ENCODE measurements at places on chromosomes 4 and X. TPM values are rescaled to one million over a fixed set of nuclear protein-coding genes. Genes with fewer than 3 reads are reported as not detected.

- no peak for DNase-seq
Measured at GRCh38 chrX:9816084-9816700, 30.0 kb downstream of the SHROOM2 start.

DNA sequence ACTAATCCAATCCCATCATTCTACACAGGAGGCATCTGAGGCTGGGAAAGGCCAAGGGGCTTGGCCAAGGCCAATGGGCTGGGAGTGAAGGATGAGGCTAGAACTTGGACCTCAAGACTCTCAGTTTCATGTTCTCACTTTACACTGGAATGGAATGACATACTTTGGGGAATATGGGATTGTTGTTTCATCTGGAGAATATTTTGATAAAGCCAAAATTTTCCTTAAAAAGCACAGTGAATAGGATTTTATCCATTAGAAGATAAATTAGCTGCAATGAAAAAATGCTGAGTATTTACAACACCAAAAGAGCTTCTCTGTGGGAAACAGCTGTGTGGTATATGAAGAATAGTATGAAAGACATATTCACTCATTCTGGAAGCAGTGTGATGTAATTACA, 29.3 kb downstream of the SMIM20 start:
- DNase-seq, result no peak

DNA sequence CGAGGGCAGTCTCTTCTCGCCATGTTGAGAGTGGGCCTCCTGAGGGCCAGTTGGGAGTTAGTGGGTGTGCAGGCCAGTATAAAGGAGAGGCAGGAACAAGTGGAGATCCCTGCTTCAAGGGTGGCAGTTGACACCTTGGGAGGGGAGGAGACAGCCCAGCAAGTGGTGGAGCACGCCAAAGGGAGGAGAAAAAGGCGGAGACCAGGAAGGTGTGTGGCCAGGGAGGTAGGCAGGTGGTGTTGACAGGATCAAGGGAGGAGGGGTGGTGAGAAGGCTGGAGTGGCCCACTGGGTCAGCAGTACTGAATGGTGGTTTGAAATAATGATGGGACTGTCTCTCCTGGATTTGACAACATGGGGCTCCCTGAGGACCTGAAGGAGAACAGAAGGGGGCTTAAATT, 32.6 kb downstream of the ZNF185 start:
- no peak for DNase-seq

- DNase-seq, result no peak
Measured at GRCh38 chr4:60808726-60809485, 391.2 kb upstream of the ADGRL3 start.

GRCh38 chr4:27368781-27369180, 508.1 kb downstream of the STIM2 start:
- no peak for DNase-seq

DNA sequence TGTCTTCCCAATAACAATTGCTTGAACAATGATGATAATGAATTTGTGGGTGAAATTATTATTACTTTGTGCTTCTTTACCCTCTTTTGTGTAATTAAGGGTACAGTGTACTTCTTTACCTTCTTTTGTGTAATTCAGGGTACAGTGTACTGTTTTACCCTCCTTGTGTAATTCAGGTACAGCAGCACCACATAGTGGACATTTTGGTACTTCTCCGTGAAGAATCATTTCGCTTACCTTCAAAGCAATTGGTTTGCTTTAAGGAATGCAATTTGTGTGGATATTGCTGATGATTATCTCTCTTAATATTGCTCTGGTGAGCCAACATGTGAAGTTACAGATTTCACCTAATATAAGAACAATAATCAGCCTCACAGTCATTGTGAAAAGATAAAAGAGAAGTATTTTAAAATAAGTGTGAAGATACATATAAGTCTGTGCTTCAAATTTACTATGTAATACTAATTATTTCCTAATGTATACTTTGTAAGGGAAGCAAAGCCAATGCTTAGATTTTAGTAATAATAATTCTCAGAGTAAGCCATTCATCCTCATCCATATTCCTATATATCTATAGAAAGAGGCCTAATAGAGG, 27.2 kb upstream of the SEC24B start:
- DNase-seq, result no peak

DNA sequence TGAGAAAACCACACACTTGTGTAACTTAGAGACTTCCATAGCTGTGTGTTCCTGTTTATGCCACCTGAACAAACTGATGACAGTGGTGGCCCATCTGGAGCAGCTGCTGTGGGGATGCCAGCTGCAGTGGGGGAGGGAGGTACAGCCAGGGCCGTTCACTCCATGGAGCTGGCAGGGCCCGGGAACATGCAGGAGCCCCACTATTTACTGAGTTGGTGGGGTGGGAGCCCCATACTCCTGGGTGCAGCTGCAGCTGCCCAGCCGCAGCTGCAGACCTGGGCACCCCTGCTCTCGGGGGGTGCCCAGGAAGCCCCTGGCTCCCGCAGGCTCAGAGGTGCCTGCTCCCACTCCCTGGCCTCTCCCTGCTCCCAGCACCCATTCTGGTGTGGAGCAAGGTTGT, 398.6 kb upstream of the RASGEF1B start:
- DNase-seq, result no peak

- DNase-seq, result no peak
Measured at GRCh38 chr4:69713593-69713992, 46.8 kb downstream of the SULT1B1 start.

GRCh38 chr4:129092631-129093190, 628 bp downstream of the SCLT1 start:
- DNase-seq, result peak; percentile 37

GRCh38 chr4:109266891-109267290, 35.6 kb downstream of the COL25A1 start:
- DNase-seq, result no peak

GRCh38 chrX:49919617-49920016, 2.8 kb upstream of the CLCN5 start:
- peak; percentile 36 for DNase-seq

DNA sequence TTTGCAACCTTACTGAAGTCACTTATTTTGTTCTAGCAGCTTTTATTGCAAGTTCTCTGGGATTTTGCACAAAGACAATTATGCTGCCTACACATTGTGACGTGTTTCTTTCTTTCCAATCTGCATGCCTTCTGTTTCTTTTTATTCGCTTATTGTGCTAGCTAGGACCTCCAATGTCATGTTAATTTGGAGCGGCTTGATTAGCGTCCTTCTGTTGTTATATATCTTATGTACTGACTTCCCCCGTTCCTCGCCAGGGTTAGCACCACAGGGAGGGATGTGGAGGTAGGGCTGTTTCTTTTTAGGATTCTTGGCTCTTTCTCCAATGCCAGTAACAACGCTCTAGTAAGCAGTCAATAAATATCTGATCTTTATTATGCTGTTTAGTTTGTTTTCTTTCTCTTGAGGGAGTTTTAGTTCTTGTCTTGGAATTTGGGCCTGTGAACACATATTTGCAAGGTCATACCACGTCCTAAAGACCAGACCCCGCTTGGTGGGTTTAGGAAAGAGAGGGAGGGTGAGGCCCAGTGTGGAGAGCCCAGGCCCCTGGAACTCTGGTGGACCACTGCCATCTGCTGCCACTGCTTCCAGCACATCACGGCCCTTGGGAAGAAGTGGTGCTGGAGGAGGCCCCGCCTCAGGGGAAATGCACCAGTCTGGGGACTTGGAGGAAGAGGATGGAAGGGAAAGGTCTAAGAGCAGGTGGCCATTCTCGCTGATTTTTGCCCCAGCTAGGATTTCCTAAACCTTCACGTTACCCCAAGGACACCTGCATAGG, 129.1 kb downstream of the TRIML1 start:
- DNase-seq, result no peak

DNA sequence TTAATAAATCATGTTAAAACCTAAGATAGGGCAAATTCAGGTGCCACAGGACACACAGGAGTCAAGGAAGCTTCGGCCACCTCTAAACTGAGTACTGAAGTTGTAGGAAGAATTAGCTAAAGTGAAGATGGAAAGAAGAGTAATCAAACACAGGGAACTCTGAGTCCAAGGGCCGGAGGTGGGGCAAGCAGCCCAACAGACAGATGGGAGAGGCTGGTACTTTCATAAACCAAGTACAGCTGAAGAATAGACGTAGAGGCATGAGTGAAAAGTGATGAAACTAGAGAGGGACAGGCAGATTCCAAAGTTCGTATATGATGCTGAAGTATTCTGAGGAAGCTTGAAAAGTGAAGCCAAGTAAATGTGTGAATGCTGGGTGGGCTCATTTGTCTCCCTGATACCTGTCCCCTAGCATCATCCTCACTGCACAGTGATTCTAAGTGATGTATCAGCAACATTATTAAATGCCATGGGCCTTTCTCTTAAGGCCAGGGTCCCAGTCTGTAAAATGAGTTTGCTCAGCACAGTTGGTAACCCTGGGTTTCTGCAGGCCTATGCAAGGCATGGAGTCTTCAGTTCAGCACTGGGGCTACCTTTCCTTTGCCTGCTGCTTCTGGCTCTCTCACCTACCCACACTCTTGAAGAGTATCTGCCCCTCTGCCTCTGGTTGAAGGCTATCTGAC, 203.3 kb downstream of the NR3C2 start:
- DNase-seq, result peak; percentile 21

GRCh38 chr4:36310793-36311192, 29.4 kb downstream of the DTHD1 start:
- no peak for DNase-seq

DNA sequence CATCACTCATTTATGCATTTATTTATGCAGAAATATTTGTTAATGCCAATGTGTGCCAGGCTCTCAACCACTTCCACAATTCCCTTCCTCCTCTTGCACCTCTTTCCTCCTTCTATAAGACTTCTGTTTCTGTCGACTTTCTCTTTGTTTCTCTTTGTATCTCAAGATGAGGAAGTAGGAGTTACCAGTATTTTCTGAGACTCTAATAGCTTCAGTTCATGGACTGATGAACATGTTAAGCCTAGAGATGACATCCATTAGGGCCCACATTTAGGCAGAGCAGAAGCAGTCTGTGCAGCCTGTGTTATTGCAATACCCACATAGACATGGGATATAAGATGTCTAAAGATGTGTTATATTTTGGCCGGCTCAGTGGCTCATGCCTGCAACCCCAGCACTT, 241.8 kb upstream of the SMIM31 start:
- DNase-seq, result no peak

GRCh38 chr4:64807821-64808220, 398.6 kb upstream of the TECRL start:
- DNase-seq, result no peak

GRCh38 chrX:152573866-152574265, 63.8 kb upstream of the GABRQ start:
- DNase-seq, result no peak

GRCh38 chrX:49172280-49172780, 632 bp downstream of the PLP2 start:
- DNase-seq, result peak; percentile 89

CXCL10 gene
- total RNA-seq, result not detected

GABRQ gene
- total RNA-seq, result not detected

NAP1L3 gene
- total RNA-seq, result 14.1 TPM
